ENCODE measurements at places on chromosomes 16 and 17.

GRCh38 chr17:82940226-82941020 is 100.6 kb upstream of the ZNF750 start:
- DNase-seq: no peak

DNA sequence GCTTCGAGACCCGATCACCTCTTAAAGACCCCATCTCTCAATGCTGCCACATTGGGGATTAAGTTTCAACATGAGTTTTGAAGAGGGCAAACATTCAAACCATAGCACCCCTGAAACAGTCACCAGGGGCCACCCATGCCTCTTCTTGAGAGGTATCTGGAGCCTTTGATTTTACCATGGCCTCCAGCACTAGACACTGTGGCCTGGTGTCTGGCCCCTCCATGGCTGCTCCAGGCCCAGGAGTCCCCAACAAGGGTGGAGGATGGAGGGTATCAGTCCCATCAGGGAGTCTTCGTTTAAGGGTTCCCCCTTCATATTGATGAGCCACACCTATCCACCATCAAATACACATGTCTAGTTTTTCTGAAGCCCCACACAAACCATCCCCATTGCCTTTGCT is 66.5 kb upstream of the CDH5 start:
- DNase-seq: no peak

DNA sequence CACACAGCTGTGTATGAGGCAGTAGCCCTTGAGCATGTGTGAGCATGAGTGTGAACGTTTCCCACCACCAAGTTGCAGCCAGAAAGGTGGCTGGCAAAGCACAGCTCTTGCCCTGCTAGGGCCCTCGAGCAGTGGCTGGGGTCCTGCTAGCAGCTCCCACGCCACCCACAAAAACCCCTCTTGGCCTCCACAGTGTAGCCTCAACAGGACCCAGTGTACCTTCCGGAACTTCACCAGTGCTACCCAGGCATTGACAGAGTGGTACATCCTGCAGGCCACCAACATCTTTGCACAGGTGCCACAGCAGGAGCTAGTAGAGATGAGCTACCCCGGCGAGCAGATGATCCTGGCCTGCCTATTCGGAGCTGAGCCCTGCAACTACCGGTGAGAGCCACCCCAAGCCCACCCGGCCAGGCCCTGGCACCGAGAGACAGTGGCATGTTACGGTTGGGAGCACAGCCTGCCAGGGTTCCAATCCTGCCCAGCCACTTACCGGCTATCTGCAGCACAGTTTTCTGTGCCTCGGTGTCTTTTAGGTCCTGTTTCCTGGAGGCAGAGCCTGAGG is 53.1 kb downstream of the SCNN1B start:
- no peak for DNase-seq

DNA sequence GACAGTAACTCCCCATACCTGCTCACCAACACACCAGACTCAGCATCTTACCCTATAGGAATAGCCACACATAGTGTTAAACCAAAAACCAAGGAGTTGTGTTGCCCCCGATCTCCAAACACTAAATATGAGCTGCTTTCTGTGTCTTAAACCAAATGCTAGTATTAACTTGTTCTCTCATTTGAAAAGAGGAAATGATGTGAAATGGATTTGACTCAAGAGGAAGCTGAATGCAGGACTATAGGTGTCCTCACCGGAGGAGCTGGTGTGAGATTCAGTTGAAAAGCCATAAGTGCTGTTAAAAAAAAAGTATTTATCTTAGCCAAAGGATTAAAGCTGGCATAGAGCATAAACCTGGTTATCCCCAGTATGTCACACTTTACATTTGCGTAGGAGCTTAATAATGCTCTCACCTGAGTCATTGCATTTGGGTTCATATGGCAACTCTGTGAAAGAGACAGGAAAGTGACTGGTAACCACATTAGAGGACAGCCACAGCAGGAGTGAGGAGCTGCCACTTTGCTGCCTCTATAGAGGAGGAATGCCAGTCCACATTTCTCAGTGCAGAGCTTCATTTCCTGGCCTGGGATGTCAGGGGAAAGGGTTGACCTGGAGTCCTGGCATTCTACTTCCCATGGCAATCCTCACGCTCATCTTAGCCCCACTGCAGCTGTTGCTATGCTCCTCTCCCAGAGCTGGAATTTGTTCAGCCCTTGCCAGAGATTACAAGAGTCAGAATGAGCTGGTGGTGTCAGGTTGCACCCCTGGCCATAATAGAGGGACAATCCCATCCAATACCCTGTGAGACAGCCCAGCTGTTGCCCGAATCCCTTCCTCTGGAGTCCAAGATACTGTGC is 143.3 kb upstream of the ANKFN1 start:
- no peak for DNase-seq

GRCh38 chr16:67565470-67566100 is 3.3 kb downstream of the CTCF start:
- DNase-seq: no peak

DNA sequence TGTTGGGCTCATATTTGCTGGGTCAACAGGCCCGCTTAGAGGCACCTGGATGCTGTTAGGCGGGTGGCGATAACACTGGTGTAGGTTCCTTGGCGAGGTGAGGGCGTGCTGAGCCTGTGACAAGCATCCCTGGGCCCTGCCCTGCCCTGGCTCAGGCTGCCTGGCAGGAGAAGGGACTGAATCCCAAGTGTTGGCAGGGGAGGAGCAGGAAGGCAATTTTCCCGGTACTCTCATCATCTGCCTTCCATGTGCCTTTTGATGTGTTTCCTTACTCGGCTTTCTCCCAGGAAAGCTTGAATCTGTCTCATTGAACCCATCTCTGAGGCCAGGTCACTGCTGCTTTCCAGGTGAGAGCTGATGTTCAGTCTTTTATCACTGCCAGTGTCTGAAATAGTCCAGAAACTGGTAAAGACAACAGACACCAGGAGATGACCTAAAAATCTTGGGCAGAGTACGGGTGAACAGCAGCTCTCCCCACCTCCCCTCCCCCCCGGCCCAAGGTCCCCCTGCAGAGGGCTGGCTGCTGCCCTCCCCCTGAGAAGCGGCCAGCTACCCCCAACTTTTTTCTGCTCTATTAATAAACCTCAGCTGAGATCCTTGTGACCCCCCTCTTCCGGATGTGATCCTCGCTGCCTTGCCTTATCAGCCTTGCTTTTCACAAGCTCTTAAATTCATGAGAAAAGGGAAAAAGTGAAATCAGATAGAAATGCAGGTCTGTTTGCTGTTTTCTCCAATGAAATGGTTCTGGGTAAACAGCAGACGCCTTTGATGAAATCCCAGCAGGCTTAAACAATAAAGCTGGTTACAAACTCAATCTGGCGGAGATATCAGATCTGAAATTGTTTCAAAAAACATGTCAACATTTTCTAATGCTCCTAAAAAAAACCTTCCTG is 29.0 kb downstream of the RTN4RL1 start:
- DNase-seq: no peak

GRCh38 chr17:7555320-7555948 is 3.1 kb upstream of the TNFSF13 start:
- DNase-seq: no peak

DNA sequence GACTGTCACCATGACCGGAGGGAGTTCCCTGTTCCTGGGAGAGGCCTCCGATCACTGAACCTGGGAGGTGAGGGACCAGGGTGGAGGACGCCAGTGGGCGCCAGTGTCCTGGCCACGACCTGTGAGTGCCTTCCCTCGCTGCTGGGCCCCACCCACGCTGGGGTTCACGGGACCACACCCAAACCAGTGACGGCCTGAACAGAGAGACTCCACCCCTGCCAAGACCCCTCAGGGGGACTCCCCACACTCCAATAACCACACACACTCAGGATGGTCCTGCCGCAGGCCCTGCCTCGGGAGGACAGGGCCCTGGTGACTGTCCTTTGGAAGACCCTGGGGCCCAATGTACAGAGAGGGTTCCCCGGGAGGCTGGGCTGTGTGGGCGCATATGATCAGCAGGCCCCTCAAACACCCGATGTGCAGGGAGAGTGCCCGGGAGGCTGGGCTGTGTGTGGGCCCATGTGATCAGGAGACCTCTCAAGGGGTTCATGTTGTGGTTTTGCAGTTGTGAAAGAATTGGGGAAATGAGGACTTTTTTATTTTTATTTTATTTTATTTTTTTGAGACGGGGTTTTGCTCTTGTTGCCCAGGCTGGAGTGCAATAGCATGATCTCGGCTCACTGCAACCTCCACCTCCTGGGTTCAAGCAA is 26.6 kb downstream of the TPSD1 start:
- no peak for DNase-seq

GRCh38 chr16:54291656-54292487 is 5.3 kb upstream of the IRX3 start:
- peak; percentile 6 for DNase-seq

DNA sequence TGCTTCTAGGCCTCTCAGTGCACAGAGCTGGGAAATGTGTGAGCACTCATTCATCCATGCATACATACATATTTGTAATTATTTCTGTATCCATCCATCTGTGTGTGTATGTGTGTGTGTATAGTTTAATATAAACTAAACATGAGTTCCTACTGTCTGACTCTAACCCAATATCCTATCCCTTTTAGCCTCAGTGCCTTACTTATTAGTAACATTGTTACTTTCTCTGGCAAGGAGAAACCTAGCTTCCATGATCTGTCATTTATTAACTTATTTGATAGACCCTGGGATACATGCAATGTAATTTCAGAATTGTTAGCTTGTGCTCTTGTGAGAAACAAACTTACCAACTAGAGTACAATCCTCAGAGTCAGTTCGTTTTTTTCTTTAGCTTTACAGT is 59.0 kb upstream of the WSCD1 start:
- no peak for DNase-seq

GRCh38 chr16:56303066-56303715 is 111.9 kb downstream of the GNAO1 start:
- no peak for DNase-seq

DNA sequence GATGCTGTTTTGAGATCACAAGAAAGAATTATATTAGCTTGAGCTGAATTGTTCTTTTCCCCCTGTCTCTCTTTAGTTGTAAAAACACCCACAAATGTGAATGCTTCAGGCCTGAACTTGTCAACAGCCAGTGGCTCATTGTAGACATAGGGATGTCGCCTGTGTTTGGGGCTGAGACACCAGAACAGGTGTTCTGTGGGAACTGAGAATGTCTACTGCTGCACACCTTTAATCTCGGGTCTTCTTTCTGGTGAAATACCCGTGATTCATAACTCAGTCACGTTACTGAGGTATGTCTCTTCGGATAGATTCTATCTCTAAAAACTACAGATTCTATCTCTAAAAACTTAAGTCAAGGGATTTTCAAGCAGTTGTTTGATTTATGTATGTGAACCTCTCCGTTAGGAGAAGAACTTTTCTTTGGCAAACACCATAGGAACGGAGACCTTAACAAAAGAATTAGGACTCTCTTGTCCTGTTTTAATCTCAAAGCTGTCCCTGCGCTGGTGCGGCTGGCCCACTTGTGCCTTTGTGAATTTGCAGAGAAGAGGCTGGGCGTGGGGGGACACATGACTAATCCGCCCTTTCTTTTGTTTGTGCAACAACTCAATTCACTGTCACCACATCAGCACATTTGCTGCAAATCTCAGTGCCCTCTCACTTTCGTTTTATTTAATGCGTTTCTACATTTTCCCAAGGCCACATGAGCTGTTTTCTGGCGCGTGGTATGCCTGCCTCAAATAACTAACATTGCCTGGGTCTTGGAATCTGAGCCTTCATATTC is 643.0 kb downstream of the MAF start:
- DNase-seq: no peak

DNA sequence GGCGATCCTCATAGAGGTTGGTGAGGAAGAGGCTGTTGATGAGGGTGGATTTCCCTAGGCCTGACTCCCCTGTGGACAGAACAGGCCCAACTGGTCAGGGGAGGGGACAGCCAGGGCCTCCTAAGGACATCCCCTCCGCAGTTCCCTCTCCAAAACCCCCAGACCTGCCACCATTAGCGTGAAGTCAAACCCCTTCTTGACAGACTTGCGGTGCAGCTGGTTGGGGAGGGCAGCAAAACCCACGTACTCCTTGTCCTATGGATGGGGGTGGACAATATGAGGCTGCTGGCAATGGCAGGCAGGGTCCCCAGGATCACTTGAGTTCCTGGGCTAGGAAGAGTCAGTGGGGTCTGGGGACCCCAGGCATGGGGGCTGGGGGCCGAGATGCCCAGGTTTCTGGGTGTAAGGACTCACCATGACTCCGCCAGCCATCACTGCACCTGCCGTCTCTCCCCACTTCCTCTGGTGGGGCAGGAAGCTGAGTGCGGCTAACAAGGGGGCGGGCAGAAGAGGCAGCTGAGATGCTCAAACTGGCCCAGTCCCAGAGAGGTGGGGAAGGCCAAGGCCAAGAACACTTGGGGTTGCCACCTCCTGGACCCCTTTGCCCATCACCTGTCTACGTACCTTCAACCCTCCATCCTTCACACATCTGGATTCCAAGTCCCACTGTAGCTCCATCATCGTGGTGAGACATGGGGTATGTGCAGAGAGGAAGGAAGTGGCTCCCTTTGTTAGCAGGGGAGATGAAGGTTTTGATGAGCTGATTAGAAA is at the start of gene SEPTIN1:
SEPTIN1 (minus strand) TSS at position 451 of the 771 bp plus-strand sequence; CDS start at position 432, 19 bp downstream.
- DNase-seq: no peak

DNA sequence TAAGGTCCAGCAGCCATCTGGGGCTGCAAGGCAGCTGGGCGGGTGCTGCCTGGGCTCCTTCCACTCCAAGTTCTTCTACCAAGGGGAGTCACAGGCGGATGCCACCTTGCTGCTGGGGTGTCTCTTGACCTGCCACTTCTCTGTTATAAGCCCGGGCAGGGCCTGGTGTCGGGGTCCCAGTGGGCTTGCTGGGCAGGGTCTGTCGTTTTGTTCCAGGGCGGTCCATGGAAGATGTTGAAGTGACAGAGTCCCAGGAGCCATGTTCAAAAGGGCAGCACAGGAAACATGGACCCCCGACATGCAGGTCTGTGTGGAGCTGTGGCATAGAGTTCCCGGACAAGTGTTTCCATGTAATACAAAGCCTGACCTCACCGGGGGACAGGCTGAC is 91.1 kb downstream of the TNFRSF13B start:
- no peak for DNase-seq

GRCh38 chr16:8776129-8776584 is 21.3 kb downstream of the TMEM186 start:
- no peak for DNase-seq

GRCh38 chr17:57082441-57082840 is 2.6 kb upstream of the AKAP1 start:
- no peak for DNase-seq

DNA sequence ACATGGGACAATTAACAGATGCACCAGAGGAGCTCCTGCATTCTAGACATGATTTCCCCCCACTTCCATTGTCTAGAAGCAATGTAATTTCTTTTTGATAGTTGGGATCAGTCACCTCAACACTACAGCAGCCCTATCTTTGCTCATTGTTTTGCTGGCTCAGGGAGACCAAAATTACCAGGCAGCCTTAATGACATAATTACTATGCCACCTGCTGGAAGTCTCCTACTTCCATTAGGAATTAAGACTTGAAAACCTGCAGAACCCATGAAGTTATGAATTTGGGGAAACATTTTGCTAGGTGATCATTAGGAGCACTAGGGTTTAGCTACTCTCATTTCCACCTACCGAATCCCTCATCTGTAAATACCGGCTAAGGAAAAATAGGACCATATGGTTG is 312.0 kb upstream of the CA10 start:
- no peak for DNase-seq

- no peak for DNase-seq
These were observed 4.1 kb upstream of the TMEM11 start for GRCh38 chr17:21218101-21218500.

GRCh38 chr16:88010343-88010967 is 59.2 kb downstream of the BANP start:
- DNase-seq: no peak

- DNase-seq: peak; percentile 40
These were observed 668 bp downstream of the MMP15 start for GRCh38 chr16:58026139-58026704.
